Esophagus (tissue), 2 donors: ENCODE measurements at places on chromosomes 11 and 22. TPM values are rescaled to one million over a fixed set of nuclear protein-coding genes. Genes with fewer than 3 reads are reported as not detected.

Gene OR8D4
- not detected for polyA plus RNA-seq

Gene TH
- 1.7 TPM for polyA plus RNA-seq

Gene INPP5J
- polyA plus RNA-seq = 3.3 TPM

Gene C11orf91
- polyA plus RNA-seq = 0.51 TPM

Gene C22orf31
- polyA plus RNA-seq = 0.13 TPM

Gene UBQLN3
- polyA plus RNA-seq = not detected

Gene HBE1
- not detected for polyA plus RNA-seq

Gene PRODH
- polyA plus RNA-seq = 6.9 TPM

Gene DCUN1D5
- 26.4 TPM for polyA plus RNA-seq

Gene DLG2
- polyA plus RNA-seq = 6.7 TPM

Gene OR51B5
- not detected for polyA plus RNA-seq

Gene MCM5
- polyA plus RNA-seq = 33.8 TPM

Gene ADAMTS15
- 0.53 TPM for polyA plus RNA-seq

Gene KRTAP5-11
- not detected for polyA plus RNA-seq

Gene SCN4B
- 1.1 TPM for polyA plus RNA-seq

Gene ANO5
- polyA plus RNA-seq = 0.31 TPM

Gene SHANK2
- 0.84 TPM for polyA plus RNA-seq

Gene PHOX2A
- not detected for polyA plus RNA-seq

Gene IRAG1
- polyA plus RNA-seq = 8.6 TPM

Gene C11orf86
- not detected for polyA plus RNA-seq

Gene APOA4
- 0.06 TPM for polyA plus RNA-seq

Gene CTSD
- polyA plus RNA-seq = 284 TPM

Gene GUCY1A2
- polyA plus RNA-seq = 0.04 TPM

Gene OR52H1
- polyA plus RNA-seq = not detected

Gene RAB36
- 1.7 TPM for polyA plus RNA-seq

Gene TREH
- 5.8 TPM for polyA plus RNA-seq

Gene IGF2
- 3.2 TPM for polyA plus RNA-seq

Gene P2RX6
- 0.16 TPM for polyA plus RNA-seq

Gene ASCL2
- 0.95 TPM for polyA plus RNA-seq

Gene MMP10
- polyA plus RNA-seq = 0.02 TPM
